ENCODE measurements at places on chromosomes 13 and 19.

- DNase-seq = no peak
- H3K4me3 ChIP-seq = no peak overlapping the region
- no peaks in the 10 kb centered on the region for H3K27me3 ChIP-seq
- H3K27ac ChIP-seq = no peak overlapping the region
Measured at GRCh38 chr19:46201454-46202310, 27.9 kb upstream of the IGFL1 start.

DNA sequence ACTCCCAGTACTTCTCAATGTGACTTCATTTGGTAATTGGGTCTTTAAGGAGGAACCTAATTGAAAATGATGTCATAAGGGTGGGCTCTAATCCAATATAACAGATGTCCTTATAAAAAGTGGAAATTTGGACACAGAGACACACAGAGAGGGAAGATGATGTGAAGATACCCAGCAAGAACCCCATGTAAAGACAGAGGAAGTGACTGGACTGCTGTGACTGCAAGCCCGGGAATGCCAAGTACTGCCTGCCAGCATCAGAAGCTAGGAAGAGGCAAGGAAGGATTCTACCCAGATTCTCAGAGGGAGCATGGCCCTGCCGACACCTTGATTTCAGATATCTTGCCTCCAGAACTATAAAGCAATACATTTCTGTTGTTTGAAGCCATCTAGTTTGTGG lies 239.3 kb downstream of the KCTD12 start:
- no peak overlapping the region for H3K4me3 ChIP-seq
- H3K27ac ChIP-seq = no peak overlapping the region
- no peaks in the 10 kb centered on the region for H3K4me1 ChIP-seq
- no peak for DNase-seq

GRCh38 chr19:42111384-42111783 lies 20.9 kb downstream of the POU2F2 start:
- no peak for DNase-seq
- no peak overlapping the region for H3K27ac ChIP-seq
- no peaks in the 10 kb centered on the region for H3K27me3 ChIP-seq
- H3K4me3 ChIP-seq = no peak overlapping the region

- no peak overlapping the region for H3K4me3 ChIP-seq
- no peaks in the 10 kb centered on the region for H3K4me1 ChIP-seq
- no peaks in the 10 kb centered on the region for H3K36me3 ChIP-seq
- no peaks in the 10 kb centered on the region for H3K27me3 ChIP-seq
- no peak overlapping the region for H3K27ac ChIP-seq
Measured at GRCh38 chr13:106941779-106942178, 373.8 kb upstream of the ARGLU1 start.

- no peak for DNase-seq
- H3K27me3 ChIP-seq = no peaks in the 10 kb centered on the region
- H3K36me3 ChIP-seq = no peaks in the 10 kb centered on the region
- no peak overlapping the region for H3K27ac ChIP-seq
- H3K4me1 ChIP-seq = no peaks in the 10 kb centered on the region
Measured at GRCh38 chr13:22014469-22014868, 343.6 kb downstream of the FGF9 start.

Data from right atrium auricular region (tissue), 2 donors.